ENCODE measurements at places on chromosomes 7 and 10.

- no peak for DNase-seq
Observed at GRCh38 chr7:22400936-22401553, 44.1 kb upstream of the RAPGEF5 start.

GRCh38 chr7:90384433-90384832 lies 18.8 kb upstream of the CLDN12 start:
- no peak for DNase-seq

DNA sequence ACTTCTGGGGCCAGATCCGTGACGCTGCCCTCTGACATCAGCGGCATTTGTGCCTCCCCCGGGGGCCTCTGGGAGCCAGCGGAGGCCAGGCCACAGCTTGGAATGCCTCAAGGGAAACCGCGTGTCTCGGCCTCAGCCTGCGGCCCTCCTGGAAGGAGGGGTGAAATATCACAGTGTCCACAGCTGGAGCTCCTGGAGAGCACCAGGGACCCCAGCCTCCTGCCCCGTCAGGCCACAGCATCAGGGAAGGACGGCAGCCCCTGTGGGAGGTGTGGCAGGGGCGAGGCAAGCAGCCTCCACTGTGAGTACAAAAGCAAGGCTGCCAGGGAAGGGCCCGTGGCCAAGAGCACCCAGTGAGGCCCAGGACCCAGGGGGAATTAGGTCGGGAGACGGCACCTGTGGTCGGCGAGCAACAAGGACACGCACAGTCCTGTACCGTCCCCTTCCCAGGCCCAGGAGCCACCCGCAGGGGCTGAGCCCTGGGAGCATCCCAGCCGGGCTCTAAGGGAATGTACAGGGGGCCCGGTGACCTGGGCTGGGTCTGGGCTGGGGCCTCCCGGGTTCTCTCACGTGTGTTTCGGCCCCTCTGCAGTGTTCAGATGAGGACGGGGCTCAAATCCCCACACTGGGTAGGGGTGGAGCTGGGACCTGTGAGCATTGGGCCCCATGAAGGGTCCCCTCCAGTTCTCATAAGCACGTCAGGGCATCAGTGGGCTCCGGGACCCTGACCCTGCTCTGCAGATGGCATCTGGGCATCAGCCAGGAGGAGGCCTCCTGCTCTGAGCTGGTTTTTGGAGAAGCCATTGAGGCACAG lies 18.7 kb upstream of the KNDC1 start:
- no peak for DNase-seq

- no peak for DNase-seq
Observed at GRCh38 chr7:23247046-23247602, 549 bp downstream of the GPNMB start.

GRCh38 chr10:83037653-83038052 lies 1101.7 kb upstream of the GHITM start:
- DNase-seq, result no peak

DNA sequence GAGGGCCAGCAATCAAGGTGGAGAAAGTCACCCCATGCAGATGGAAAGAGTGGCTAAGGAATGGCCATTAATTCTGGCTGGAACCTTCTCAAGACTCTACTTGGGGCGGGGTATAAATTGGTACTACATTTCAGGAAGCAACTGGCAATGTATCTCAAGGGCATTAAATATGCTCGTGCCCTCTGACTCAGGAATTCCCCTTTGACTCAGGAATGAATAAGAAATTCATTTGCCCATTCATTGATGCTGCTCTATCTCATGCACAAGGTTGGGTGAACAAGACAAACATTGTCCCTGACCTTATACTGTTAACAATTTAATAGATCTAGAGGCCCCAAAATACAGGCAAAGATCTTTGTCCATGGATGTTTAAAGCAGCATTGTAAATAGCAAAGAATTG lies 188.1 kb downstream of the MYOF start:
- DNase-seq, result no peak

- DNase-seq, result no peak
Observed at GRCh38 chr7:140519007-140519399, 39.7 kb upstream of the MKRN1 start.
